H9 (cell line): ENCODE measurements at places on chromosomes 12 and 14. TPM values are rescaled to one million over a fixed set of nuclear protein-coding genes. Genes with fewer than 3 reads are reported as not detected.

KRT2 gene
- not detected in 2 replicates for total RNA-seq

DNA sequence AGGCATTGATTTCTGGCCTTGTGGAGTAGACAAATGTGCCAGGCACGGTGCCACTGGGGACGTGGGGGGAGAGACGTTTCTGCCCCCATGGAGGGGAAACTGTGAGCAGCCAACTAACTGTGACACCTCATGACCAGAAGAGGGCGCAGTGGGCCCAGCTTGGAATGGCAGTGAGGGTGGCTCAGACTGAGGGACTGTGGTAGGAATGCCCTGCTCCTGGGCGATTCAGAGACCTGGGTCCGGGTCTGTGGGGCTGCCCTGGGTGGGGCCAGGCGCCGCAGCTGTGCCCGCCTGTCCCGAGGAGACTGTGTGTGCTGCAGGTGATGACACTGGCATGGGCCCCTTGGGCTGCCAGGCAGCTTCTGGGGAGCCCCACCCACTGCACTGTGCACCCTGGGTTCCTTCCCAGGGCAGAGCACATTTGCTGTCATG is 60.6 kb downstream of the SLC25A47 start:
- no peak overlapping the region for H3K27ac ChIP-seq
- peaks cover 2% of the 10 kb centered on the region; the same call in 1 of the 2 replicates for H3K4me1 ChIP-seq
- H3K27me3 ChIP-seq: no peaks in the 10 kb centered on the region

GRCh38 chr12:117521867-117522266 is 160.4 kb upstream of the NOS1 start:
- H3K27me3 ChIP-seq: no peaks in the 10 kb centered on the region
- DNase-seq: no peak
- no peaks in the 10 kb centered on the region for H3K36me3 ChIP-seq

GRCh38 chr12:100382338-100382737 is 25.5 kb downstream of the SLC17A8 start:
- no peak overlapping the region for H3K4me3 ChIP-seq
- H3K36me3 ChIP-seq: no peaks in the 10 kb centered on the region

DNA sequence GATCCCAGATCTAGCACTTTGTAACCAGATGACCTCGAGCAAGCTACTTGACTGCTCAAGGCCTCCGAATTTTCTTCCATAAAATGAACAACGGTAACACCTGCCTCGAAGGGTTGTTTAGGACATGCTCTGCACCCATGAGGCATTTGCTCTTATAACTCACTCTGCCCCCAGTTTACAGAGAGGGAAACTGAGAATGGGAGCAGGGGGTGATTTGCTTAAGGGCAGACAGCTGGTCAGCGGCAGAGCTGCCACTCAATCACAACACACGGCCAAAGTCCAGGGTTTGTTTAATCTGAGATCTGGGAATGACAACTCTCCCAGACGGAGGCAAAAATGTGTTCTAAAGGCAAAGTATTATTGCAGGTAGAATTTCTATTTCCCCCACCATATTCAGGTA is 156.3 kb downstream of the RIMBP2 start:
- H3K36me3 ChIP-seq: no peaks in the 10 kb centered on the region
- DNase-seq: no peak
- no peak overlapping the region for H3K27ac ChIP-seq
- H3K4me3 ChIP-seq: no peak overlapping the region
- no peaks in the 10 kb centered on the region for H3K27me3 ChIP-seq
